ENCODE measurements at places on chromosomes 1 and 21. TPM values are rescaled to one million over a fixed set of nuclear protein-coding genes. Genes with fewer than 3 reads are reported as not detected.

- peaks cover 13% of the 10 kb centered on the region for H3K4me1 ChIP-seq
- no peaks in the 10 kb centered on the region for H3K27me3 ChIP-seq
- no peak for DNase-seq
- peaks cover 10% of the 10 kb centered on the region for H3K36me3 ChIP-seq
- no peak overlapping the region for H3K27ac ChIP-seq
Measured at GRCh38 chr1:1400576-1401456, 1.7 kb upstream of the CCNL2 start.

Gene ADIPOR1
- total RNA-seq: 54.6 TPM

Gene SOX13
- total RNA-seq: 27.8 TPM

Gene FABP3
- 0.93 TPM for total RNA-seq

Gene CFAP107
- not detected for total RNA-seq

DNA sequence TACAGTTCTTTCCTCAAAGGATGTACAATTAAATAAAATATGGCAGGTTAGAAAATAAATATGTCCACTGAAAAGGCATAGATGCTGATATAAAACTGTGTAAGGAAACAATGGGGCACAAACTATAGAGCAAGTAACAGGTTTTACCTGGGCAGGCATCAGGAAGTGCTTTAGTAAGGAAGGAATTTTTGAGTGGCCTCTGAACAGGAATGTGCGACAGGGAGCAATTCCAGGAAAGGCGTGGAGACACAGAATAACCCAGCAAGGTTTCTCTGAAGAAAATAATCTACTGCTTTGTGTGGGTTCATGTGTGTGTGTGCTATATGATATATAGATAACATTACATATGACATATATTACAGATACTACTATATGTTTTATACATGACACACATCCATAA is 128.4 kb downstream of the RGS21 start:
- DNase-seq: no peak
- no peak overlapping the region for H3K4me3 ChIP-seq
- H3K27ac ChIP-seq: no peak overlapping the region

Gene LCE6A
- not detected for total RNA-seq
